ENCODE measurements at places on chromosomes 5 and 9.

GRCh38 chr9:21994556-21995005, at the start of gene CDKN2B-AS1:
Gene CDKN2B-AS1 (plus strand): TSS chr9:21994791.
- DNase-seq = no peak

DNA sequence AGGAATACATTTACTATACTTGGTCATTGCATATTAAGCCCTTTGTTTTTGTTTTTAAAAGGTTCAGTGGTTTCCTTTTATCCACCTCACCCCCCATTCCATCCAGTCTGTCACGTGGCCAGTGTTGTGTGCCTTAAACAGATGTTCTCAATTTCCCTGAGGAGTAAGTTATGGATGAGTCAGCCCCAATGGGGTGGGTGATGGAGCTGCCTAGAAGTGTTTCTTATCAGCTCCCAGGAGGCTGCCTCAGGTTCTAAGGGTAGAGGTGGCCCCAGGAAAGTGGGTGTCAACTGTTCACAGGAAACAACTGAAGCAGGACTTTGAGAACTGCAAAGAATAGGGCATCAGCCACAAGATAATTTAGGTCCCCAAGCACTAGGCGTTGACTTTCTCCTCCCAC, 41.1 kb downstream of the ACTBL2 start:
- no peak for DNase-seq

- no peak for DNase-seq
These were observed 115.1 kb upstream of the KIF2A start for GRCh38 chr5:62190931-62191330.

DNA sequence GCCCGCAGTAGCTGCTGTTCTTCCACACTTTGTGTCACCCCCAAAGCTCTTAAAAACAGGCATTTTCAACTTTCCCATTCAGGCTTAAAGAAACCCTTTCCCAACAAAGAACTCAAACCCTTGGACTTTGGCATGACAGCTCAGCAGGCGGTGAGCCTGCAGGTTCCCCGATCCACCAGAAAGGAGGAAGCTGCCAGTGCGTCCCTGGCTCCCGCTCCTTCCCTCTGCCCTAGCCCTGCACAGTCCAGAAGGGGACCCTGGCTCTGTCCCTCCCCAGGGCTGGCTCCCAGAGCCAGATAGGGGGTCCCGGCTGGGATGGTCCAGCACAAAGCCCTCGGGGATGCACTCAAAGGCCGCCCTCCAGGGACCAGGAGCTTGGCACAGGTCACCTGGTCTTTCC, 9.6 kb downstream of the SLC9A3 start:
- DNase-seq = no peak

DNA sequence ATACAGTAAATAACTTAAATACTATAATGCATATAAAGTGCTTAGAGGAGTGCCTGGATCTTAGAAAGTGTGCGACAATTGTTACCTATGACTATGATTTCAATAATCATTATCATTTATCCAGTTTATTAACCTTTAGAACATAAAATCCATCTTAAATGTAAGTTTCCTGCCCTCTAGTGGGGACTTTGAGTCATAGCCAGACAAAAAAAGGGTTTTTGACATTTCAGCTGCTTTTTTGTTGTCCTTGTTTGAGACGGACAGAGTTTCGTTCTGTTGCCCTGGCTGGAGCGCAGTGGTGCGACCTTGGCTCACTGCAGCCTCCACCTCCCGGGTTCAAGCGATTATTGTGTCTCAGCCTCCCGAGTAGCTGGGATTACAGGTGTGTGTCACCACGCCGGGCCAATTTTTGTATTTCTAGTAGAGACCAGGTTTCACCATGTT, 9.7 kb upstream of the C9orf152 start:
- DNase-seq = peak; percentile 66

DNA sequence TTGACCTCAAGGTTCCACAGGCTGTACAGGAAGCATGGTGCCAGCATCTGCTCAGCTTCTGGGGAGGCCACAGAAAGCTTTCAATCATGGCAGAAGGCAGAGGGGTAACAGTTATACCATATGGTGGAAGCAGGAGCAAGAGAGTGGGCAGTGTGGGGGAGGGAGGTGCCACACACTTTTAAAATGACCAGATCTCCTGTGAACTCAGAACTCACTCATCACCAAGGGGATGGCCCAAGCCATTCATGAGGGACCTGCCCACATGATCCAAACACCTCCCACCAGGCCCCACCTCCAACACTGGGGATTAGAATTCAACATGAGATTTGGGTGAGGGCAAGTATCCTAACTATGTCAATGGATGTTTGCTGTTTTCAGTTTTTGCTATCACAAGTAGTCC, 16.2 kb downstream of the CYFIP2 start:
- no peak for DNase-seq

GRCh38 chr9:129889941-129890717, 54.9 kb downstream of the USP20 start:
- no peak for DNase-seq

Data from muscle of back (tissue), 13 donors.